ENCODE measurements at places on chromosomes 2 and 18.

DNA sequence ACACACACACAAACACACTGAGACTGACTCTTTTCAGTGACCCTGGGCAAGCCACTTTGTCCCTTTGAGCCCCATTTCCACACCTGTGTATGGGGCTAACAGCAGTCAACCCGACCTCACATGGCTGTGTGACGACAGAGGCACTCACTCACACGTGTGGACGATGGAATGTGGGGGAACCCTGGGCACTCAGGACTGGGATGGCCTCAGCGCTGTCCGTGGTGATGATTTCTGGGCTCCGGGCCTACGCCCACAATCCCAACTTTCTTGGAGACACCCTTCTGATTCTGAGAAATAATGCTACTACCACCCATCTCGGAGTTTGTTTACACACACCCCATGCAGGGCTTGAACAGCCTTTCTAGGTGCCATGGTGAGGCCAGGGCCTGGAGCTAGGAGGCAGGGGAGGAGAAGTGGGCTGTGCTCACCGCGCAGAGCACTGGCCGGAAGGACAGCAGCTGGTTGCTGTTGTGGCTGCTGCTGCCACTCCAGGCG lies 1.5 kb downstream of the CRYBA2 start:
- no peak for DNase-seq

DNA sequence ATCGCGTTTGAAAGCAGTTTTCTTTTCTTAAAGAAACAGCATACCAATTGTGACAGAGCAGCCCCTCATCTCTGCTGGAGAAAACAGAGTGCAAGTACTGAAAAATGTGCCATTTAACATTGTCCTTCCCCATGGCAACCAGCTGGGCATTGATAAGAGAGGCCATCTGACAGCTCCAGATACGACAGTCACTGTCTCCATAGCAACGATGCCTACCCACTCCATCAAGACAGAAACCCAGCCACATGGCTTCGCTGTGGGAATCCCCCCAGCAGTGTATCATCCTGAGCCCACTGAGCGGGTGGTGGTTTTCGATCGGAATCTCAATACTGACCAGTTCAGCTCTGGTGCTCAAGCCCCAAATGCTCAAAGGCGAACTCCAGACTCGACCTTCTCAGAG lies 9.5 kb downstream of the GRHL1 start:
- DNase-seq = no peak

- DNase-seq = no peak
Observed at GRCh38 chr2:53987336-53987921, 16.6 kb upstream of the PSME4 start.

DNA sequence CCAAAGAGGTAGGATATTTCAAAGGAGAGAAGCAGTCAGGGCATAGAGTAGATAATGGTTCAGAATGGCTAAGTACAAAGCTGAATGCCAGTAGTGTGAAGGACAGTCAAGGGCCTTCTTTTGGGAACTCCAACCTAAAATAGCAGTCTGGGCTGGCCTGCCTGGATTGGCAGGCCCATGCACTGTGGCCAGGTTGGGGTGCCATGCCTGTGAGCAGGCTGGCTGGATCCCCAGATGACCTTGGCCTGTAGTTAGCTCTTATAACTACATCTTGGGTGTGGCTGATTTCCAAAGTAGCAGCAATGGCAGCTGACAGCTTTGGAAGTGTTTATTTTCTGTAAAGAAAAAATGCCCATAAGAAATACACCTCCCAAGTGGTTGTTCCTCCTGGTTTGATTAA lies 51.5 kb upstream of the ITGB6 start:
- DNase-seq = no peak

DNA sequence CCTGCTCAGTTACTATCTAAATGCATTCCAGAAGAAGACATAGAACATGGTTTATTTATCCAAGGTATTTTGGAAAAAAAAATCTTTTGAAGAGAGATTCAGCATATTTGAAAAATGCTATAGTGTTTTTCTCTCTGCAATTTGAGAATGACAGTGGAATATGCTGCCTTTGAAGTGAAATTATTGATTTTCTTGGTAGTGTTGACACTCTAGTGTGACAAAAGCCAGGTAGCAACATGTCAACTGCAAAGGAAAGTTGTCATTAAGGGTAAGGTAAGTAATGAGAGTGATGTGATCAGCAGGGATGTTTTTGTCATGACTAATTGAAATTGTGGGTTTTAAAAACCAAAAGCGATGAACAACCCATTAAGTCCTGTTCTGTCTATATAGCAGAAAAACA lies 1387.1 kb upstream of the TMEFF2 start:
- no peak for DNase-seq

DNA sequence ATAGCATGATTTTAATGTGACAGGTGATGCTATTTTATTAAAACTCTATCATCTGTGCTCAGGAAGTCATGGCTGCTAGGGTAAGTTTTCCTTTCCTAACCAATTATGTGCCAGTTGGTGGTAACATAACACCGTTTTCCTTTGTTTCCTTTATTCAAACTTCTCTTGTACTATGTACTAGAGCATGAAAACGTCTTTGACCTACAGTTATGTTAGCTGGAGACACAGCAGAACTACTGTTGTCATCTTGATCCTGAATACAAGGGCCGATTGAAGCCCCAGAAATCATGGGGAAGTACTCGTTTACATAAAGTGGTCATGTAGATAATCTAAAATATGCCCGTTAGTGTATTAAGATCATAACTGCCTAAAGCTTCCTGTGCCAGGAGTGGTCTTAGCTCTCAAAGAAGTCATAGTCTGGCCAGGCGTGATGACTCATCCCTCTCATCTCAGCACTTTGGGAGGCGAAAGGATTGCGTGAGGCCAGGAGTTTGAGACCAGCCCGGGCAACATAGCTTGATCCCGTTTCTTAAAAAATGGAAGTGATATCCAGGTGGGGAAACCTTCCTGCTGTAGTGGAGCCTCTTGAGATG lies 20.5 kb downstream of the NEDD4L start:
- DNase-seq = no peak

DNA sequence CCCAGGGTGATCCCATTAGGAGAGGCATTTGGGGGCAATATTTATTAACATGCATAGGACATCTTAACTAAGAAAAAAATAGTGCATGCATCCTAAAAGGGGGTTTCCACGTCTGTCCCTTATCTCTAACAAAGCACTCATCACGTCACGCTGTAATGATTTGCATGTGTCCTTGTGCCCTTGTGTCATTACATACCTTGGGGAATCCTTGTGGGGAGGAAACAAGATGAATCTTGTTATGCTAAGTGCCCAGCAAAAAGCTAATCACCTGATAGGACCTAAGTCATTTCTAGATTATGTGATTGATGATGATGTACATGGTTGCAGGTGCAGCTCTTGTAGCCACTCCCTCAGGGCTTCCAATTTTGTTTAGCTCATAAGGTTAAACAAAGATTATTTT lies 250.9 kb downstream of the FBXO15 start:
- DNase-seq = no peak

- DNase-seq = no peak
Observed at GRCh38 chr2:31255911-31256571, 22.1 kb downstream of the EHD3 start.

- no peak for DNase-seq
Observed at GRCh38 chr2:63651356-63651755, 62.6 kb downstream of the MDH1 start.

DNA sequence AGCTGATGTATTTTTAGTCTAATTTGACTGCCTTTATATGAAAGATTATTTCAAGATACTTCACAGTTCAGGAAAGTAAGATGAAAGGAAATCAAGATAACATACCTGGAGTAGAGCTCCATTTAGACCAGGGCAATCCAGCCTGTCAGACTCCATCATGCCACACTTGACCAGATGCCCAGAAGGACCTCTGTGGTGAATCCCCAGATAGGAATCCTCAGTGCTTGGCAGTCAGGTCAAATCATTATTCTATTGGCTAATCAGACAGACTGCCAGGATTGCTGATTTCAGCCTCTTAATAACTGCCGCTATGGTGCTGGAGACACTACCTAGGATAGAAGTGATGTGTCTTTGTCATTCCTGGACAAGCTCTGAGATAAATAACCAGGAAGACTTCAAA lies 404.2 kb downstream of the STK39 start:
- DNase-seq = no peak

DNA sequence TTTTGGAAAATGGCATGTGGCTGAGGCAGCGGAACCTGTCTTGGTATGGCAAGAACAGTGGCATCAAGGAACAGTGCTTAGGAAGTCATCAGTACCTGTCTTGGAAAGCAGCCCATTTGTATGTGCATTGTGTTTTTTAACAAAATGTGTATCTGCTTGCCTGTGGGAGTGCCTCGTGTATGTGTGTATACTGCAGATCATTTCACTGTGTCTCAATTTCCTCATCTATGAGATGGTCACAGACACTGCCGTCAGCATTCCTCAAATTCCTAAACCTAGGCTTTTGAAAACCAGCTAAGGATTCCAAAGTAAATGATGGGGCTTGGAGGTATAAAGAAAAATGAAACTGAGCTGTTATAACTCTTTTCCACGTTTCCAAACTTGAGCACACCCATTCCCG lies 441.3 kb downstream of the RND3 start:
- DNase-seq = no peak

- peak; percentile 63 for DNase-seq
Observed at GRCh38 chr2:20015482-20016083, 3.1 kb upstream of the MATN3 start.

DNA sequence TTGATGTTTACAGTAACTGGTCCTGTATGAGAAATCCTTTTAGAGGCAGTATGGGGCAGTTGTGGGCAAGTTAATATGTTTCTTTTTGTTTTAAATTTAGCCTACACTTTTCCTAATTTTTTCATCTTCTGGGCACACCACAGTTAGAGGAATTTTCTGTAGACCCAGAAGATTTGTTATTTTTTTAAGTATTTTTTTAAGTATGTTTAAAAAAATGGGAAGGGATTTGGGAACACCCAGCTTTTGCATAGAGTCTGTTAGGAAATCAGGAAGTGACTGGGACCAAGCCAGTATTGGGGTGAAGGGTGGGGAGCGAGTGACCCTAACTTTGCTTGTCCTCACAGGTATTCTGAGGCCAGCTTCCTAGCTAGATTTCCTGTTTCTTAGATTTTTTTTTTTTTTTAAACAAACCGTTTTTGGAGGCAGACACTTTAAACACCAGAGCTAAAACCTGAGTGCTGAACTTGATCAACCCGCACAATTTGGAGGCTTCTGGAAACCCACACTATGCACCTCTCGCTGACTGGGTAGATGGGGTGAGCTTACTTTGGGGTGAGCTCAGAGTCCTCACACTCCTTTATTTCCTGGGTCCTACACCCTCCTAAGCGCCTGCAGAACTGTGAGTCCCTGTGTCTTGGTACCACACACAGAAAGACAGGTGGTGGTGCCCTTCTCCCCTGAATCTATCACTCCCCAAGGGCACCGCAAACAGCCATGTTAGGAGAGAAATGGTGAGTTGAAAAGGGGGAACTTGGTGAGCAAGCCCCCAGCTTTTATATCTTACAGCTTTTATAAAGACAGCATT lies 5.2 kb downstream of the GATA6 start:
- no peak for DNase-seq

DNA sequence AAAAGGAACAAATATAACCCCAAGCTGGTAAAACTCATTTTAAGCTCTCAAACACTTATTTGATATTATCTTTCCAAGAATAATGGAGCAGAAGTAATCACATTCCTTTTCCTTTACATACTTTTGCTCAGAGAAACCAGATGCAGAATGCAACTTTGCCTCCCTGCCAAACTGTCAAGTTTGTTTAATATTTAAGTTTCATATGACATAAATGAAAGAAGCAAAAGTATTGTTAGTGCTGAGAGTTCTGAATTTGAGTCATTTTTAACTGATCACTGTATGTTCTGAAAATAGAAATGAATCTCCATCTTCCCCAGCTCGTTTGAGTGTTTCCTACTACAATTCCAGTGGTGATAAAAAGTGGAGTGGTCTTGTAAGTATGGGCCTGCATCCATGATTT lies 423.4 kb downstream of the PID1 start:
- DNase-seq = no peak

DNA sequence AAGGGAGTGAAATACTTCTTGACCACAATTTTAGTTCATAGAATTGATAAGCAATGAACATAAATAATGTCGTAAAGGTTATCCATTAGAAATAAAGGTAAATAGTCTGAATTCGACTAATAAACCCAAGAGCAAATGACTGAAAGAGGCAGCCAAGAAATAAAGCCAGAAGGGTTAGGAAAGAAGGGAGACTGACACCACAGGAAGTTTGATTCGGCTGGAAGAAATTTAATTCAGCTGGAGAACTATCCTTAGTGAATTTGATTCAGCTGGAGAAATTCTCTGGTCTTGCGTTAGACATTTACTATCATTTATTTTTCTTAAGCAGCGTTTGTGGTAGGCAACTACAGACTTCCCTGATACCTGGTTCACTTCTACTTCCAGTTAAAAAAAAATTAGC lies 429.6 kb downstream of the PID1 start:
- no peak for DNase-seq

Measured in HTR-8/SVneo (cell line).